ENCODE measurements at places on chromosomes 16 and 17.

GRCh38 chr17:1625581-1625980 lies 3.1 kb downstream of the SLC43A2 start:
- no peak for DNase-seq

DNA sequence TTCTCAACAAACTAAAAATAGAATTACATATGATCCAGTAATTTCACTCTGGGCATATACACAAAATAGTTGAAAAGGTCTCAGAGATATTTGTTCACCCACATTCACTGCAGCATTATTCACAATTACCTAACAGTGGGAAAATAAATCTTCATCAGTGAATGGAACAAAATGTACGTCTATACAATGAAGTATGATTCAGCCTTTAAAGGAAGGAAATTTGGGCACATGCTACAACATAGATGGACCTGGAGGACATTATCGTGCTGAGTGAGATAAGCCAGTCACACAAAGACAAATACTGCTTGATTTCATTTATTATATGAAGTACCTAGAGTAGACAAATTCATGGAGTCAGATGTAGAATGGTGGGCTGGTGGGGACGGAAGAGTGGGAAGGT lies 47.0 kb downstream of the MFSD11 start:
- no peak for DNase-seq

DNA sequence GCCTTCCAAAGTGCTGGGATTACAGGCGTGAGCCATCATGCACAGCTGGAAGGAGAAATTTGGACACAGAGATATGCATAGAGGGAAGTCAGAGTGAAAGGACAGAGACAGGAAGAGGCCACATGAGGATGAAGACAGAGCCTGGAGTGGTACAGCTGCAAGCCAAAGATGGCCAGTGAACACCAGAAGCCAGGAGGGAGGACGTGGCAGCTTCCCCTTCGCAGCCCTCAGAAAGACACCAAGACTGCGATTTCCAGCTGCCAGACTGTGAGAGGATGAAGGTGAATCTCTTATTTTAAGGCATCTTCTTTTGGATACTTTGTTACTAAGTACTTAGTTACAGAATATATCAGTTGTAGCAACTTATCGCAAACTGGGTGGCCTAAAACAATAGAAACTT lies 60.5 kb upstream of the PLCG2 start:
- DNase-seq: no peak

DNA sequence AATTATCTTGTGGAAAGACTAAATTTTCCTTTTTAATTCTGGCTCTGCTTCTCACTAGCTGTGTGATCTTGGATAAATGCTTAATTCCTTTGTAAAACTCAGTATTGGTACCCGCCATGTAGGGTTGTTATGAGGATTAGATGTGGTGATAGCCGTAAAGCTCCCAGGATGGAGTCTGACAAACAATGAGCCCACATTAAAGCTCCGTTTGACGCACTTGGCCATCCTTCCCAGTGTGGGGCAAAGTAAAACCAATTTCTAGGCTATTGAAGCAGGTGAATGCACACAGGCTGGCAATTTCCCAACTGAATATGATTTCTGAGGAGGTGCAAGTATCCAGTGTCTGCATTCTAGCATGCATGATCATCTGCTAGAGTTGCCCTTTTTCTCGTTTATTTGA lies 123.6 kb downstream of the MRTFB start:
- no peak for DNase-seq

- no peak for DNase-seq
These were observed 160.6 kb downstream of the IRX3 start for GRCh38 chr16:54125751-54126655.

DNA sequence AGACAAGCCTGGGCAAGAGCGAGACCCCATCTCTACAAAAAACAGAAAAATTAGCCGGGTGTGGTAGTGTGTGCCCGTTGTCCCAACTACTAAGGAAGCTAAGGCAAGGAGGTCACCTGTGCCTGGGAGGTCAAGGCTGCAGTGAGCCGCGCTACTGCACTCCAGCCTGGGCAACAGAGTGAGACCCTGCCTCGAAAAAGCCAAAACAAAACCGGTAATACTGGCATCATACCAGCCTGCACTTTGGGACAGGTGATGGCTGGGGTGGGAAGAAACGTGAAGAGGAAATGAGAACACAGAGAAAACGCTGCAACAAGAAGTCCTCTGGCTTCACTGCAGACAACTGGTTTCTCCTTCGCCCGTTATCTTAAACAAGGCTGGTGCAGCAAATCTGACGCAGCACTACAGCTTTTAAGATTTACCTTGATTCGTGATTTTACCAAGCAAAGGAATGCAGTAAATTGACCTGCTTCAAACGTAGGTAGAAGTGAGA lies 725 bp upstream of the CASC3 start:
- no peak for DNase-seq

DNA sequence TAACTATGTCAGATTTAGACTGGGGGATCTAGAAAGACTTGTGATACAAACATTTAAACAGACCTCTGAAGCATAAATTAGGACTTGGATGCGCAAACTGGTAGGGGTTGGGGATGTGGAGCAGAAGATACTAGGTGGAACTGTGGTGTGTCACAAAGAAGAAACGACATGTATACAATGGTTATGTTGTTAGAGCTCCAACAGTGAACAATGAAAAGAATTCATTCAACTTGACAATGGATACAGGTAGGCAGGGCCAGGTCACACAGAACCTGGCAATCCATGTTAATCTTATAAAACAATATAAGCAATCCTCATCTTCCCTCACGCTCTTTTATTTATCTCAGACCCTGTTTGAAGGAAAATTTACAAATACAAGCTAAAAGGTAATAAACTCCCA lies 102.0 kb downstream of the CDC27 start:
- no peak for DNase-seq

DNA sequence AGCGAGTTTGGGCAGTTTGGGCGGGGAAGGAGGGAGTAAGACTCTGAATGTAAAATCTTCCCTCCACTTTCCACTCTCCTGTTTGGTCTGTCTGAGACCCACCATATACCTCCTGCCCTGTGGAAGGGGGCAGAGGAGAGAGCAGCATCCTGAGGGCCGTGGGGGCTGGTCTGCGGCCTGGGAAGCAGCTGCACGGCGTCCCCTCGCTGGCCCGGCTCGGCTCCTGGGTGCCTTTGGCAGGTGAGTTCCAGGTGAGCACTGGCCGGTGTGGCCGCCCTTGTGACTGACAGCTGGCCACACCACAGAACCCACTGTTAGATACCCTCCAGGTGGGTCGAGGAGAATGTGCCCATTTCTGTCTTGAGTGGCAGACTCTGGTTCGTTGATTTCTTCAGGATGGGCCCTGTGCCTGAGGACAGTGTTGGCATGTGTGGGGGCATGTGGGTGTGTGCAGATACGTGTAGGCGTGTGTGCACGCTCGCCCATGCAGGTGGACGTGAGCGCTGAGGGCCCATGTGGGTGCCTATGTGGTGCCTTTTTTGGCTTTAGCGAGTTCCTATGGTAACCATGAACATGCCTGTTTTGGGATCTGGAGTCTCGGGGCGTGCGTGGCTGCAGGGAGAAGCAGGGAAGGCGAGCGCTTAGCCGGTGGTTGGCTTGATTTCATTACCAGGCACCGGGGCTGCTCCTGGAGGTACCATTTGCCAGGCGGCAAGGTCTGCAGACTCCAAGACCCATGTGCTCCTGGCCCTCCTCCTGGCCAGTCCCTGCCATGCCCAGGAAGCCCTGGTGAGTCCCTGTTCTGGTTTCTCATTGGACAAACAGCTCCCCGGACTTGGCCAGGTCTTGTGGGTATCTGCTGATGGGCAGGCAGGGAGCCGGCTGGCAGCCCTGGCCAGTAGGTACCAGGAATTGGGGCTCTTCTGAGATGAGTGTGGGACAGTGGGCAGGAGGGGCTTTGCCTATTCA lies 12.4 kb downstream of the RAP1GAP2 start:
- no peak for DNase-seq

DNA sequence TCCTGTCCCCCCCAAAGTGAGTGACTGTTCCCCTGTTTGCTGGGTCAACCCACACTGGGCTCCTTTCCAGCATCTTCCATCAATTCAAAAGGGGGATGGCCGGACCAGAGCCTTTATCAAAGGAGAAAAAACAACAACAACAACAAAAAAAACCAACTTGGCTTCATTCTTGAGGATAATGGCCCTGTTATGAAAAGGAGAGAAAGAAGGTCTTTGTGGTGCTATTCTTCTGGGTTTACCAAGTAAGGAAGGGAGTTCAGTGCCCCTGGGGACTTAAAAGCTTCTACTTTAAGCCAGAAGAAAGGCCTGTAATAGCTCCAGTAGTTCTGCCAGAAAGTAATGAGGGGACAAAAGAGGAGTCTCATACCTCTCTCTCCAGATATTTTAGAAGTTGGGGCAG lies 71.5 kb downstream of the RGS9 start:
- DNase-seq: no peak

DNA sequence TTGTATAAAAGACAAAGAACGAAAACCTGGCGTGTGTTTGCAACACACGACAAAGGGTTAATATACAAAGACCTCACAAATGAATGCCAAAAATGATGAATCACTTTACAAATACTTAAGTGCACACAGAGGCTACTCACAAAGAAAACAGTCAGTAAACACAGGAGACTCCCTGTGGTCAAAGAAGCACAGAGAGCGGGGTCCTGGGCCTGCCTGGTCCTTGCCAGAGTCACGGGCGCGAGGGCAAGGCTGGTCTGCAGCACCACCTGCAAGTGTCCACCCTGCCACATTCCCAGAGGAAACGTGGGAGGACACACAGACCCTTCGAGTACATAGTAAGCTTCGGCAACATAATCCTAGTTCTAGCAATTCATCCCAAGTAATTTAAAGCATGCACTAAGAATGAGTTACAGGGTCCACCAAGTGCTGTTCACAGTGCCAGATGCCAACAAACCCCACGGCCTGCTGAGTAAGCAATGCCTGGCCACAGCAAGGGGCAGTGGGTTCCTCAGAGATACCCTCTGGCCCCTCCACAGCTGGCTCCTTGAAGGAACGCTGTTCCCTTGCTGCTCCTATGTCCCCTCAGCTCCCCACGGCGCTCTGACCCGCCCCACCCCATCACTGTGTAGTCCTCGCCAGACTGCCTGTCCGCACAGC lies 24.6 kb upstream of the FAAP100 start:
- no peak for DNase-seq

- no peak for DNase-seq
These were observed 76.9 kb downstream of the NF1 start for GRCh38 chr17:31171701-31172100.

DNA sequence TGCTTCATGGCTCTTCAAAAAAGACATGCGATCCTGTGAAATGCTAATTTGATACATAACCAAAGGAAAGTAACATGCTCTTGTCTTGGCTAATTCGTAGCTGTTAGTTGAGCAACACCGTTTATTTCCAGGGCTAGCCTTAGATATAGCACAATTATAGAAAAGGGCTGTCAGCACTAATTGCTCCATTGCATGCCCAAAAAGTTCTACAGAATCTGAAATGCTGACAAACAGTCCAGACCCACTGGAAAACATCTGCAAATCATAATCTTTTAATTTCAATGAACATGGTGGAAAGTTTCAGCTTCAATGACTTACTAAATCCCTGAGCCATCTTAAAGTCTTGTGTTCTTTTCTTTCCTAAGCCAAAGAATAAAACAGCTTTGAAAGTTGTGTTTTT lies 42.9 kb upstream of the NUDT7 start:
- no peak for DNase-seq

DNA sequence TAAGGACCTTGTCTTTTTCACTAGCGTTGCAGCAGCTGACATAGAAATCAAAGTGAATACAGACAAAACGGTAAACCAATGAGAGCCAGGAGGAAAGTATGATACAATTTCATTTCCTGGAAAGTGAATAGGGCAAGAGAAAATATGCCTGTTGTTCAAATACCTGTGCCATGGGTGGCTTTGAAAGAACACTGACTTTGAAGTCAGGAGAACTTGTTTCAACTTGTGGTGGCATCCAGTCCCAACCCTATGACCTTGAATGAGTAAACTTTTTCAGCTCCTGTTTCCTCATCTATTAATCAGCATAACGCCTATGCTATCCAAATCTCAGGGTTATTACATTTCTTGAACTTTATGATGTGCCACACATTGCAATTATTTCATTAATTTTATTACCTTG lies 173.7 kb upstream of the HS3ST3A1 start:
- DNase-seq: no peak

DNA sequence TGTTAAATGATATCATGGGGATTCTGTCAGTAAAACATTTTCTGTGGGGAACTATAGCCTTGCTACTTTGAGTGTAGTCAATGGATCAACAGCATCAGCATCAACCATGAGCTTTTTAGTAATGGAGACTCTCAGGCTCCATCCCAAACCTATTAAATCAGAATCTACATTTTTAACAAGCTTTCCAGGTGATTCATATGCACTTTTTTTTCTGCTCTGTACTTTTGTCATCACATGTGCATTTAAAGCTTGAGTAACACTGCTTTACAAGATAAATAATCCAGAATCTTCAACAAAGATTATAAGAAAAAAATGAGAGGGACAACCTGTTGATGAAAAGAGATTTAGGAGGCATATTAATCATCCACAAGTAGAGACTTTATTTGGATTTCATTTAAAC lies 23.5 kb downstream of the NUP93 start:
- DNase-seq: no peak

DNA sequence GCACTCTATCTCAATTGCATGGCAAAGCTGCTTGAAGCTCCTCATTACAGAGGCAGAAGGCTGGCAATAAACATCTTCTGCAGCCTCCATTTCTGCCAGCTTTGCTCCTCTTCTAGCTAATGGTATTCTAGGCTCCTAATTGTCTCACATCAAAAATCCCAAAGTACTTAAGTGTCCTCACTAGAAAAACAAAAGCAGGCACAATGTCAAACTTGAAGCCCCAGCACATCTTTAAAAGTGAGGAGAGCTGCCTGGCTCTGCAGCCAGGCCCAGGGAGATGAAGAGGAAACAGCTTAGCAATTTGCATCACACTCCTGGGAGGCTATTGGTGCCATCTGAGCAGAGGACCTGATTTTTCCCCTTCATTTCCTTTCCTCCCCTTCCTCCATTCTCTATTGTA lies 197.1 kb downstream of the KCNJ2 start:
- DNase-seq: no peak

GRCh38 chr17:40498281-40499084 lies 2.9 kb downstream of the TNS4 start:
- no peak for DNase-seq

DNA sequence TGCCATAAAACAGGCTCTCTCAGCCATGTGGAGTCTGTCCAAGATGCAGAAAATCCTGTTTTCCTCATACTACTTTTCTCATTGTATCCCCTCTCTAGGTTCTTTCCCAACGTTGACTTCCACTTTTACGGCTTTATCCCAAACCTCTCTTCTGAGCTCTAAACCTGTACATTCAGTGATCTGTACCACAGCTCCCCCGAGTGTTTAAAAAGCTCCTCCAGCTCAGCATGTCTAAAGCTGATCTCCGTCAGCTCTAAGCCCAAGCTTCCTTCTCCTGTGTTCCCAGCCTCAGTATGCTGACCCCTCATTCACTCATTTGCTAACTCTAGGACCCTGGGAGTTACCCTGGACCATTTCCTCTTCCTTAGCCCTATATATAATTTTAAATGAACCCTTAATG lies 144.6 kb downstream of the DNAH9 start:
- DNase-seq: no peak

- no peak for DNase-seq
These were observed 167.2 kb downstream of the CYB561 start for GRCh38 chr17:63278728-63279442.

DNA sequence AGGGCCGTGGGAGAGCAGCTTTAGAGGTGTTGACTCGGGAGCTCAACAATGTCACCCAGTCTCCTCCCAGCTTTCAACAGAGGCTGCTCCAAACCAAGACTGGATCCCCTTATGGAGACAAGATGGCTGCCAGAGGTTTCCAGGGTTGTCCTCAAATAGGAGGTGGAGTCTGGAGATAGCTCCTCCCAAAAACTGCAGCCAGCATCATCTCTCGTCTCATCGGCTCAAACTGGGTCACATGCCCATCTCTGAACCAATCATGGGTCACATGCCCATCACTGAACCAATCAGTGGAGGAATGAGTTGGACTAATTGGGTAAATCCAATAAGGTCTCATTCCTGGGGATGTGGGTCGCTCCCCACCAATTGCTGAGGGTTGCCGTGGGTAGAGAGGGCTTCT lies 41.1 kb upstream of the C16orf82 start:
- no peak for DNase-seq
